Mesenchymal stem cell (in vitro differentiated cells and primary cell): ENCODE measurements at places on chromosomes 11 and 22.

DNA sequence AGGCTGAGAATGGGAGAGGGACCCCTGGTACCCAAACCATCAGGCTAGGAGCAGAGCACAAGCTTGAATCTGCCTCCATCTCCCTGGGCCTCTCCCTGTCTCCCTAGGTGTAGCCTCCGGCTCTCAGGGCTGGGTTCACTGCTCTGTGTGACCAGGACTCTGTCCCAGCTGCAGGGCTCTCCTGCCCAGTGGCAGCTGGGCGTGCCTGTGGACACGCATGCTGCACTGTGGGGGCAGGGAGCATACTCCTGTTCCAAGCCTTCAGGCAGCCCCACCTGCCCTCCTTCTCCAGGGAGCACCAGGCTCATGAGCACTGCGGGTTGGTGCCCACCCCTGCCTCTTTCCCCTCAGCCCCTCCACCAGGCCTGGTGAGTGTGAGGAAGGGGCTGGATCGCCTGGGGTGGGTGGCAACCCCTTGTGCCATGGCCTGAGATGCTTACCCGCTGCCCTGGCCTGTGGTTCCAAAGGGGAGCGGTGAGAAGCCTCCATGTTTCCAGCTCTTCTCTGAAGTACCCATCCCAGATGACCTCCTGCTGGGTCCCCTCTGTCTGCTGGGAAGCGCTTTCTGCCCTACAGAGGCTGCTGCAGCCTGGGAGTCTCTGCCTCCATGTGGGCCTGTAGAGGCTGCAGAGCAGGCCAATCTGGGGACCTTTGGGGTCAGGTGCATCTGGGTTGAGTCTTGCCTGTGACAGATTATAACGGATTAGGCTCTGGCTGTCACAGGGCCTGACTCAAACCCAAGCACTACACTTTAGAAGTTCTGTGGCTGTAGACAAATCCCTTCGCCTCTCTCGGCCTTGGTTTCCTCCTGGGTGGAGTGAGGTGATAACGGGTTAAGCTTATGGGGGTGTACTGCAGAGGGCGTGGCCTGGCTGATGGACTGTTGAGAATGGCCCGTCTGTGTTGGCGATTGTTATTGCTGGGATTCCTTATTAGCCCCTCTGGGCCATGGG is 43.7 kb downstream of the WNT11 start:
- DNase-seq, result no peak

- peak; percentile 29 for DNase-seq
Observed at GRCh38 chr11:43282607-43283440, 29.0 kb upstream of the API5 start.

GRCh38 chr22:19657252-19658056 is 56.8 kb upstream of the SEPTIN5 start:
- DNase-seq, result no peak

GRCh38 chr11:61071208-61071681 is 31.0 kb upstream of the CD5 start:
- DNase-seq, result no peak
